ENCODE measurements at places on chromosomes 5 and 9.

- no peak for DNase-seq
Measured at GRCh38 chr5:11289733-11290132, 528.7 kb upstream of the DAP start.

GRCh38 chr9:29644514-29644913 lies 2071.2 kb upstream of the C9orf72 start:
- no peak for DNase-seq

DNA sequence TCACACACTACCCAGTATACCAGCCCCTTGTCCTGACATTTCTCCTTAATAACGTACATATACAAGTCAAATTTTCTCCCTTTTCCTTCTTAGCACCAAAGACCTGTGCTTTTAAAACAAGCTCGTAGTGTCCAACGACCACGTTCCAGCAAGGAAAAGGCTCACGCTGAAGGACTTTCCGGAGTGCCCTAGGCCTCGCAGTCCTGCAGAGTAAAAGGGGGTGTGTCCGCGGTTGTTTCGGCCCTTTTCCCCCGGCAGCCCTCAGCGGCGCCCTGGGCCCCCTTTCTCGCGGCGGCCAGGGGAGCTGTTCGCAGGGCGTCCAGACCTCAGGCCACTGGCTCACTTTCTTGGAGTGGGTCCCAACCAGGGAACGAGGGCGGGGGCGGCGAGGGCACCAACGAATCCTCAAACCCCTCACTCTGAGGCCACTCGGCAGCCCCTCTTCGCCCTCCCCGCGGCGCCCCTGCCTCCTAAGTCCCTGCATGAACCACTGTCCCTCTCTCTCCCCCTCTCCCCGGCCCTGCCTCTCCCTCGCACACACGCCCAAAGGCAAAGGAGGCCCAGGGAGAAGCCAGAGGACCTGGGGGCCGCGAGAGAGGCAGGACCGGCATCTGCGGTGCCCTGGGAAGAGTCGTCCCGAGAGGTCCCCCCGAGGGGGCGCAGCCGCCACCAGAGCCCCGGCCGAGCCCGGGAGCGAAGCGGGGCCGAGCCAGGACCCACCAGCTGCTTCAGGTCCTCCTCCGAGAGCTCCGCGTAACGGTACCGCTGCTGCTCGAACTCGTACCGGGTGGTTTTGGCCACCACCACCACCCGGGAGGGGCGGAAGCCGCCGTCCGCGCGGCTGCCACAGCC lies 720 bp downstream of the NADK2 start:
- peak; percentile 82 for DNase-seq

DNA sequence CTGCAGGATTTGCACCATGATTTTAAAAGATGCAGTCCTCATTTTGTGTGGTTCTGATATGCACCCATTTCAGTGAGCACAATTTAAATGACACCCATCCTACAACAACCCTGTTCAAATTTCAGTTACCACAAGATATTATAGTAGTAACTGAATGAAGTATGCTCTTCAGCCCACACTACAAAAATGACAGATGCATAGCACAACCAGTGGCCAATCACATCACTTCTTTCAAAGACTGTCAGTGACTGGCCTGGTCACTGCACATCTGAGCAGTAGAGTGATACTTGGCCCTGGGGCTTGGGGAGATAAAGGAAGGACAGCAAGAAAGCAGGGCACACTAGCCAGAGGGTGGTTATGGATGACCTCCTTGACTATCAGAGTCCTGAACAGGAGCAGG lies 19.8 kb upstream of the IFNK start:
- DNase-seq, result no peak

- no peak for DNase-seq
Measured at GRCh38 chr5:68802430-68802829, 291.4 kb upstream of the SLC30A5 start.

- DNase-seq, result peak; percentile 27
Measured at GRCh38 chr5:175460126-175460525, 16.1 kb upstream of the DRD1 start.

DNA sequence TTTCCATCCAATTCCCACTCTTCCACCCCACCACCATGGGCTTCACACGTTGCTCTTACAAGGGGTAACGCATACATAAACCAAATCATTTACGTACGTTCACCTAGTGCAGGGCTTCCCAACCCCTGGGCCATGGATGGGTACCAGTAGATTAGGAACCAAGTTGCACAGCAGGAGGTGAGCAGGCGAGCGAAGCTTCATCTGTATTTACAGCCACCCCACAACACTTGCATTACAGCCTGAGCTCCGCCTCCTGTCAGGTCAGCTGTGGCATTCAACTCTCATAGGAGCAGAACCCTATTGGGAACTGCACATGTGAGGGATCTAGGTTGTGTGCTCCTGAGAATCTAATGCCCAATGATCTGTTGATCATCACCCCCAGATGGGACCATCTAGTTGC lies 82.3 kb downstream of the CEMIP2 start:
- DNase-seq, result no peak

DNA sequence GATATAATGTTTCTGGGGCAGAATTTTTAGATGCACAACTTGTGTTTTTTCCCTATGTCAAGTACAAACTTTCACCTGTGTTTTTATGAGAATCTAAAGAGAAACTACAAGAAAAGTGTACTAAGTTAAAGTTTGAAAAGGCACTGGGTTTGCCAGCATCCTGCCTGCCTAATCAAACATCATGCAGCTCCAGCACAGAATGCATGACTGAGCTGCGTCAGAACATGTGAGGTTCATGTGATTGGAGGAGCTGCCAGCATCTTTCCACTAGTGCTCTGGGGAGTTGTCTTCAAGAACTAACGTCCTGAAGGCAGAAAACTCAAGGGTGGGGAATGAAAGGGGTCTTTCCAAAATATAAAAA lies 46.1 kb upstream of the RIC1 start:
- peak; percentile 62 for DNase-seq

DNA sequence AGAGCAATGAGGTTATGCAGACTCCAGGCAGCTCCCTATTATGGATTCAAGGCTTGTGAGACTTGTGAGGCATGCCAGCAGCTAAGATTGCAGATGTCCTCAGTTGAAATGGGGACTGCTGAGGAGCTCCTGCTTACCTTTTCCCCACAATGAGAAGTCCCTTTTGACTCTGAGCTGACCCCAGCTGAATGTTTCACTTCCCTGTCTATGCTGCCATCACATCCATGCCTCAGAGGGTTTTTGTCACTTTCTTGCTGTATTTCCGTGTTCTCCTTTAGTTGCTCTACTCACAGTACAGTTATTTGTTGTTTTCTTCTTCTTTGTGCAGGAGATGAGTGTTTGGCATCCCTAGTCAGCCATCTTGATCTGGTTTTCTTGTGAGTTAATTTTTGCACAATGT lies 18.8 kb upstream of the OR2S2 start:
- no peak for DNase-seq

- peak; percentile 20 for DNase-seq
Measured at GRCh38 chr5:142831009-142831383, 60.8 kb downstream of the ARHGAP26 start.

GRCh38 chr5:77936365-77936693 lies 160.2 kb upstream of the TBCA start:
- no peak for DNase-seq

GRCh38 chr9:79781263-79781662 lies 209.5 kb downstream of the TLE4 start:
- no peak for DNase-seq

GRCh38 chr5:53814819-53815218 lies 254.4 kb downstream of the NDUFS4 start:
- no peak for DNase-seq

DNA sequence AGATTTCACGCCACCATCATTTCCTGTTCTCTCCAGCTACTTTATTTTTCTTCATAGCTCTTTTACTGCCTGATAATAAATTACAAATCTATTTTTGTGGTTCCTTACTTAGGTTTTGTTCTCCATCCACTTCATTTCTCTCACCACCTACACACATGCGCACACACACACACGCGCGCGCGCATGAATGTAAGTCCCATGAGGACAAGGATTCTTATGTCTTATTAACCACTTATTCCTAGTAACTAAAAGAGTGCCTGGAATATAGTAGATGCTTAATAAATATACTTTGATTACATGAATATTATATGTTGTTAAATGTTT lies 116.5 kb downstream of the TRPM6 start:
- DNase-seq, result no peak

- DNase-seq, result no peak
Measured at GRCh38 chr5:54616031-54616430, 98.5 kb downstream of the SNX18 start.

- no peak for DNase-seq
Measured at GRCh38 chr5:132498686-132499271, 8.2 kb upstream of the IRF1 start.

- no peak for DNase-seq
Measured at GRCh38 chr5:152397581-152397980, 7.5 kb downstream of the NMUR2 start.

- peak; percentile 93 for DNase-seq
Measured at GRCh38 chr9:112065806-112066606, 109.1 kb downstream of the SUSD1 start.
